ENCODE measurements at places on chromosomes 12 and 14.

- no peak for DNase-seq
These were observed 55.1 kb downstream of the CALM1 start for GRCh38 chr14:90451961-90452360.

GRCh38 chr14:23147676-23148075, 28.6 kb upstream of the CEBPE start:
- no peak for DNase-seq

DNA sequence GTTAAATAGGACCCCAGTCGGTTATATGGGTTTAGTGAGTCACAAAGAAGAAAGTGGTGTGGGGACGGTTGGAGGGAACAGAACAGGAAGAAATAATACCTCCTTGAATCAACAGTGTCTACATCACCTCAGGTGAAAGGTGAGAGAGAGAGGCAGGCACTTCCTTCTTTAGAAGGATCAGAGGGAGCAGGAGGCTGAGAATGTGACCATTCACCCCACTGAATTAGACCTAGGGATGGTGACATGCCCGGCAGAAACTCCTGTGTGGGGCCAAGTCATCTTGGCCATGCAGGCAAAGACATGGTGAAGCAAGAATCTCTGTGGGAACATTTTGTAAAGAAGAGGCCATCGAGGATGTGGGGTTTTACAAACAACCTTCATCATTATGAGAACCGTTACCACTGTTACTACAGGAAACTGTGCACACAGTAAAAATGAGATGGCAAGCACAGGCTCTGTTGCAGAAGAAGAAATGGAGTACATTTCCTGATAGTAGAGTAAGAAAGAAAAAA, 1196.9 kb downstream of the VRK1 start:
- no peak for DNase-seq

GRCh38 chr14:75249251-75249957, 29.2 kb upstream of the FOS start:
- DNase-seq, result no peak

GRCh38 chr14:93511001-93511400, 80.3 kb downstream of the UNC79 start:
- DNase-seq, result no peak

DNA sequence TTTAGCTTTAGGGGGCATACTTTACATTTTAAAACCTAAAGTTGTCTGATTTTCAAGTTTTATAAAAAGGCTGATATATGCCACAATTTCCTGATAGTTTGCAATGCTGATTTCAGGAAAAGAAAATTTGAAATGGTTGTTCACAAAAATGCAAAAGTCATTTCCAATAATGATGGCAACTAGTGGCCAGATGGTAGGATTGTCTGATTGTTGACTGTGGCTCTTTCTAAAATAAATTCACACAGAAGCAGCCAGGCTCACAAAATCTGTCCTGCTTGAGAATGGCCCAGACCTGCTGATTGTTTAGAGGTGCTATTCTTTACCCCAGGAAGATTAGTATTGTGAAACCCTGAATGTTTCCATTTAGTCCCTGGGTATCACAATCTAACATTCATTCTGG, 220.3 kb downstream of the NELL2 start:
- DNase-seq, result no peak

- DNase-seq, result no peak
These were observed 306.0 kb downstream of the BCL11B start for GRCh38 chr14:98966016-98966415.

GRCh38 chr12:26471560-26471959, 276.2 kb downstream of the SSPN start:
- no peak for DNase-seq

All from right kidney (tissue), 9 donors.